ENCODE measurements at places on chromosomes 1 and 21.

- no peak for DNase-seq
Measured at GRCh38 chr1:108320849-108321248, 77.0 kb upstream of the NBPF4 start.

- DNase-seq: no peak
Measured at GRCh38 chr1:29389533-29390041, 153.3 kb downstream of the PTPRU start.

DNA sequence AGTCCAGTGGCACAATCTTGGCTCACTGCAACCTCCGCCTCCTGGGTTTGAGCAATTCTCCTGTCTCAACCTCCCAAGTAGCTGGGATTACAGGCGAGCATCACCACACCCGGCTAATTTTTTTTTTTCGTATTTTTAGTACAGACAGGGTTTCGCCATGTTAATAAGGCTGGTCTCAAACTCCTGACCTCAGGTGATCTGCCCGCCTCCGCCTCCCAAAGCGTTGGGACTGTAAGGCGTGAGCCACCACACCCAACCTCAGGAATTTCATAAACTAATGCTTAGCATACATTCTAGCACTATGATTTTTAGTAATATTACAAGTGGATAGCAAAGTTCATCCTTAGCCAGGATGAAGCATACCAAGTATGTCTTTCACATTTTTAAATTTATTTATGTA is 8.7 kb downstream of the DNAJC11 start:
- DNase-seq: no peak

GRCh38 chr1:162145966-162146696 is 76.6 kb downstream of the NOS1AP start:
- no peak for DNase-seq

DNA sequence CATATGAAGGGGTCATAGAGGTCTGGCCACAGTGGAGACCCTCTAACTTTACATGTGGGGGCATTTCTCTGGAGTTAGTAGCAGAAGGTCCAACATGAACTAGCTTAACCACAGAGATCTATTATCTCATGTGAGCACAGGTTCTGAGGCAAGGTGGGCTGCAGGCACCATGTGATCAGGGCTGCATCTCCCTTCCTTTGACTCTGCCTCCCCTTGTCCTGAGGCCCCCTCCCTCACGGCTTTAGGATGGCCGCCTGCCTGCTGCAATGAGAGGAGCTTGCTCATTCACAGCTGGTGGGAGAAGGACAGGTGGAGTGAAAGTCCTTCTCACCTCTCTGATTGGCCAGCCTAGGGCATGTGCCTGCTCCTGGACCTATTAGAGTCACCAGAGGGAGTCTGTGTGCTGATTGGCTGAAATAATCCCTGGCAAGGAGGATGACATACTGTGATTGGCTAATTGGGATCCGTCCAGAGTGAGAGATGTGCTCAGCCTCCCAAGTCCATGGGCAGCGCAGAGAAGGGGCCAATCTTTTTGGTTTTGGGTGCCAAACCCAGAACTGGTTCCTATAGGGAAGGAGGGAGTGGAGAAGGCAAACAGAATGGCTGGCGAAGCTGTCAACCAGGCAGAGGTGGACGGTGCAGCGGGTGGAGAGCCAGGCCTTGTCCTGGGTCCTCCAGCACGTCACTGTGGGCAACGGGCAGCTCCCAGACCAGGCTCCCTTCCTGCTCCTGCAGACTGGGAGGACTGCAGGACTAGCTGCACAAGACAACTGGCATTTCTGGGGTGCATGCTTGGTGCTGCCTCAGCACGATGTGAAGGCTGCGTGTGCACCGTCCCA is 39.4 kb upstream of the C1orf174 start:
- no peak for DNase-seq

- DNase-seq: no peak
Measured at GRCh38 chr21:35139382-35139715, 90.2 kb upstream of the RUNX1 start.

GRCh38 chr21:20617130-20617529 is 381.1 kb upstream of the NCAM2 start:
- no peak for DNase-seq

DNA sequence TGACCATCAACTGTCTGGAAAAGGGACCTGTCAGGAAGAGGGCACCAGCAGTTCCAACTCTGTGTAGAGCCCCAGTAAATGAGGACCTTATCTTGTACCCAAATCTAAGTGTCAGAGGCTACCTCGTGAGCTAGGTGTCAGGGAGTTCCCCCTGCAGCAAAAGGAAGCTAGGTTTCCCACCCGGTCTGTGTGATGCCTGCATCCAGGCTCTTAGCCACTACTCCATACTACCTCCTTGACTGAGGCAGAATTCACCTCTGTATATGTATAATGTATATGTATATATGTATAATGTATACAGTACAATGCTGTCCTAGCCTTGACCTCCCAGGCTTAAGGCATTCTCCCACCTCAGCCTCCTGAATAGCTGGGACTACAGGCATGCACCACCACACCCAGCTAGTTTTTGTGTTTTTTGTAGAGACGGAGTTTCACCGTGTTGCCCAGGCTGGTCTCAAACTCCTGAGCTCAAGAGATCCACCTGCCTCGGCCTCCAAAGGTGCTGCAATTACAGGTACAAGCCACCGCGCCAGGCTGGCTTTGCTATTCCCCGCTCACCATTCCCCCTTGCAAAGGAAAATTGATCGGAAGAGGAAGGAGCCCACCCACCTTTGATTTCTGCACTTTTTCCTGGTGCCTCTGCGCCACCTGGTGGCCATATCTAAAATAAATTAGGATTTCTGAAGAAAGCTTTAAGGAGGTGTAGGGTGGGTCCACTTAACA is 15.7 kb upstream of the LUZP1 start:
- DNase-seq: no peak

DNA sequence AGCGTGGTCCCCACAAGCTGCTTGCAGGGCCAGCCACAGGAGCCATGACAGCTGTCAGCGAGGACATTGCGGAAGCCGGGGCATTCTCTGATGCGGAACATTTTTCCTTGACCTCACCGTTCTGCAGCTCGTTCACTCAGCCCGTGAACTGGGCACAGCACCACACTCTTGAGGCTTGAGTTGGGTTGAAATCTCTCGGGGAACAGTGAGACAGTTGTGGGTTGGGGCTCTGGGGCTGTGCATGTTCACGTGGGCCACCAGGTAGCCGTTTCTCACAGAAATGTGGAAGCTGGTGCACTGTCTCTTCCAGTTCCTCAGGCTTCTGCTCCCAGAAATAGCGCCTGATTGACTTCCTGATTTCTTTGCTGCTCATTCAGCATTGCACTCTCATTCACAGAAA is 69.8 kb downstream of the SPSB1 start:
- no peak for DNase-seq

- DNase-seq: no peak
Measured at GRCh38 chr1:40664791-40665190, 691 bp downstream of the RIMS3 start.

GRCh38 chr1:175749075-175749474 is 5.7 kb upstream of the TNR start:
- no peak for DNase-seq

GRCh38 chr1:41900603-41901444 is 17.9 kb downstream of the HIVEP3 start:
- no peak for DNase-seq

DNA sequence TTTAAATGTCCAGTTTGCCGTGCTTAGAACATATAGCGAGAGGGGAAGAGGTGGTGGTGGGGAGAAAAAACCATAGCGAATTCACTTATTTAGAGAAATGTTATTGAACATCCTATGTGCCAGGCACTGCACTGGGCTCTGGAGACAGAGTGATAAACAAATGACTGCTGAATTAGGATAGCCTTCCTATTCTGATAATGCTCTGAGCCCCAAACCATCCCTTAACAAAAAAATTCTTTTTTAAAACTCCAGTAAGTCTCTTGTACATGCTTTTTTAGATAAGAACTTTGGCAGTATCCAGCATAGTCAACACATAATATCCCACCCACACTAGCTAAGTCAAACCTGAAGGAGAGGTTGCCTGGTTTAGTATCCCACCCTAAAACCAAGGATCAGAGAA is 8.5 kb downstream of the SZT2 start:
- no peak for DNase-seq

Measured in activated naive CD4-positive, alpha-beta T cell treated with anti-CD3 and anti-CD28 coated beads, Interleukin-2, amount 50 U/mL, for 16 hours (primary cell).